ENCODE measurements at places on chromosomes 7 and 10.

DNA sequence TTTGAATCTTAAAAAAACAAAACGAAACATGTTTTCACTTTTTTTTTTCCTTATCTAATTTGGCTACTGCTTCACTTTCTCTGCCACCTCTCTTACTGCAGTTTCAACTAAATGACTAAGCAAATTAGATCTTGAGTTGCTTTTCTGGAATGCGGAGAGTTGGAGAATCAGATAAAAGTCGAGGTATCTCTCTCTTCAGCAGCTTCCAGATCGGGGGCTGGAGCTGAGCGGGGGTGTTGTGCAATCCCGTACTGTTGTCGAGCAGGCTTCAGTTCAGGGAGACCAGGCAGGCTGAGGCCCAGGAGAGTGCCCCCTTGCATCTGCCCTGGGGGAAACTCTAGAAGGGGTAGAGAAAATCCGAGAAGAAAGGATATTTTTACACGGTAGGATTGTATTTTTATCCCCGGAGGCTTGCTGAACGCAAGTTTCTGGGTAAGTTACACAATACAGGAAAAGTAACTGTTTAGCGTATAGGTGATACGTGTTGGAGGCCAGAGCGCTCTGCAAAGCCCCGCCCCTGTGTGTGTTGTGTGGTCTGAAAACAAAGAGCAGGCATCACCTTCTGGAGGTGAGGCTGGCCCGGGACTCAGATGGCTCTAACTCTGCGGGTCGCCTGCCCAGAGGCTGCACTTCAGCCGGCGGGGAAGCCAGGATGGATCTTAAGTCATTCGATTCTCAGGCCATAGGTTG, 116.6 kb downstream of the KLF6 start:
- peak; percentile 84 for DNase-seq

DNA sequence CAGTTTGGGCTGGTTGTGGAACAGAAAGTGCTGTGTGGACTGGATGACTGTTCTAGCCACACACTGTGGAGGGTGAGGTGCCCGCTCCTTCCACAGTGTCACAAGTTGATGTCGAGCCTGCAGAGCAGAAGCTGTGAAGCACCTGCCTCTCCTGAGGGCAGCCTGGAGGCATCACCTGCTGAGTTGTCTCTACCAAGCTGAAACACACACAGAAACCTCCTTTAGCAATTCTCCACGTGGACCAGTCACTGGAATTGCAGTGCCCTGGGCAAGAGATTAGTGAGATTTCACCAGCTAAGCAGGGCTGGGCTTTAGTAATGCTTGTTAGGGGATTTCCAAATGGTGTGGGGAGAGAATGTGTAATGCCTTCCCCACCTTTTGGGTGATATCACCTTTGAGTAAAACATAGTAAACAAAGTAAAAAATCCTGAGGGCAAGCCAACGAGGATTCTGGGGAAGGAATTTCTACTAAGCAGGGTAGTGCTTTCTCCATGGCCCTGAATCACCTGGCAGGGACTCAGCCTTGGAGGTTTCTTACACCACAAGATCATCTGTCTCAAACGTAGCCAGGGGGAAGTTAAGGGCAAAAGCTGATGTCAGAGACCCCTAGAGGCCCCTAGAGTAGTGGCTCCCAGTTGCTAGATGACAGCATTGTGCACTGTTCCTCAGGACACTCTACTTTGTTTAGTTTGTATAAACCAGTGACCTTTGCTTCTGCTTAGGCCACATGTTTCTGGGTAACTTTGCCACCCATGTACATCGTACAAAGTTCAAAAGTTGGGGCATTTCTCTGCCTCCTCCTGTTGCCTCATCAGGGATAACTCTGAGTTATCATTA, 233.1 kb upstream of the IGFBP3 start:
- no peak for DNase-seq

- peak; percentile 50 for DNase-seq
Observed at GRCh38 chr10:122264436-122264835, 6.7 kb upstream of the BTBD16 start.

DNA sequence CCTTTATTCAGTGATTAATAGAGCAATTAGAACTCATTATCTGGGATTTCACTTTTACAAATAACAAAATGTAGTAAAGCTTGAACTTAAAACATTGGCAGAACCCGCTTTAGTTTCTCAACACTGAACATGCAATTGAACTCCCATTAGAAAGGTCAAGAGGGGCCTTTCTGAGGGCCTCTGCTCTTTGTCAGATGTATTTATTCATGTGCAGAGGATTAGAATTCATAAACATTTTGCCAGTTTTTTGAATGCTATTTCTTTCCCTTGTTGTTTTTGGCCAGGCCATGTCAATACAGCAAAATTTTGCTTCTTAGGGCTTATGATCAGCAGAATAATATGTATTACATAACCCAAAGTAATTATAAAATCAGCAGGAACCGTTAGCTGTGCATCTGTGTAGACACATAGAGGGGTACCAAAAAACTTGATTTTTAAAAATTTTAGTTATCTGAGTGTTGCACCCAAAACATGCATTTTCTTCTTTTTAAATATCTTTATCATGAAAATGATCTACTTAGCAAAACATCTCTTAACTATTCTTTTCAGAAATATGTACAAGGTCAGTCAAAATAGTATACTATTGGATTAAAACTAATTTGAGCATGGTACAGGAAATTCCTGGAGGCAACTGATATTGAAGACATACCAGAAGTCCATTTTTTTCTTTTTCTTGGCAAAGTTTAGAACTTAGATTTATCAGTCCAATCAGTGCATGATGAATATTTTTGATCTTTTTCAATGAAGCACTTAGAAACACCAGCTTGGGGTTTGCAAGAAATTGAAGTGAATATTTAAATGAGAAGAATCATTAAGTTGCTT, 177.5 kb downstream of the TWIST1 start:
- DNase-seq: no peak

- peak; percentile 84 for DNase-seq
Observed at GRCh38 chr10:12177642-12178041, 18.0 kb downstream of the NUDT5 start.

GRCh38 chr7:150719436-150719835, 3.0 kb downstream of the GIMAP1 start:
- no peak for DNase-seq

DNA sequence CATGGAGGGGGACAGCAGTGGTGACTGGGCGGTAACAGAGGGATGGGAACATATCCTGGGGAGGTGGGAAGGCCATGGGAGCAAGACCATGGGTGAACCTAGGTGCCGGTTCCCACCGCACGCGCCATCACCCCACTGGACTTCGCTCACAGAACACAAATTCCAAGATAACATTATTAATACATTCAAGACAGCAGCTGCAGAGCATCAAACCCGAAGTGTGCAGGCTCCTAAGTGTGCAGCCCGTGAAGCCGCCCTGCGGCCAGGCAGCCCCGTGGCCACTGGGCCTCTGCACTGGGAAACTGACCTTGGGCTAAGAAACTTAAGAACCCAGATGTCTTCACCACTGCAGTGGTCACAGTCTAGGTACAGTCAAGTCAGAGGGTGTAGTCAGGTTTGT, 42.8 kb upstream of the ZRANB1 start:
- DNase-seq: no peak

DNA sequence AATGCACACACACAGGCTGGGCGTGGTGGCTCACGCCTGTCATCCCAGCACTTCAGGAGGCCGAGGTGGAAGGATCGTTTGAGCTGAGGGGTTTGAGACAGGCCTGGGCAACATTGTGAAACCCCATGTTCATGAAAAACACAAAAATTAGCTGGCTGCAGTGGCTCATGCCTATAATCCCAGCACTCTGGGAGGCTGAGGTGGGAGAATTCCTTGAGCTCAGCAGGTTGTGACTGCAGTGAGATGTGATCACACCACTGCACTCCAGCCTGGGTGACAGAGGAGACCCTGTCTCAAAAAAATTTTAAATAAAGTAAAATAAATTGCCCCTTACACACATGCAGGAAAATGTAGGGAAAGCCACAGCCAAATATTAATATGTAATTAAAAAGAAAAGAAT, 44.1 kb downstream of the RNF32 start:
- no peak for DNase-seq

DNA sequence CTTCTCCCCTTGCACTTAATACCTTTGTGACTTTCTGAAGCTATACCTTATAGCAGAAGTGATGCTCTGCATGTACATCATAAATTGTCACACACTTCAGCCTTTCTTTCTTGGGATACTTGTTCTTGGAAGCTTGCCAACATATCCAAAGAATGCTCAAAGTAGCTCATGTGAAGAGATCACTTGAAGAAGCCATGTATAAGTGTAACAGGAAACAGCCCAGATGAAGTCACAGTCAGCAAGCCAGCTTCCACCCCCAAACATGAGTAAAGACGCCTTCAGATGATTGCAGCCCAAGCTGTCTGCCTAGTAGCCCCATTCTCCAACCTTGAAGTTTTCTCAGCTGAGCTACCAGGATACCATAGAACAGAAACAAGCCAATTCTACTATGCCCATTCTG, 50.9 kb downstream of the DGKB start:
- DNase-seq: peak; percentile 12

DNA sequence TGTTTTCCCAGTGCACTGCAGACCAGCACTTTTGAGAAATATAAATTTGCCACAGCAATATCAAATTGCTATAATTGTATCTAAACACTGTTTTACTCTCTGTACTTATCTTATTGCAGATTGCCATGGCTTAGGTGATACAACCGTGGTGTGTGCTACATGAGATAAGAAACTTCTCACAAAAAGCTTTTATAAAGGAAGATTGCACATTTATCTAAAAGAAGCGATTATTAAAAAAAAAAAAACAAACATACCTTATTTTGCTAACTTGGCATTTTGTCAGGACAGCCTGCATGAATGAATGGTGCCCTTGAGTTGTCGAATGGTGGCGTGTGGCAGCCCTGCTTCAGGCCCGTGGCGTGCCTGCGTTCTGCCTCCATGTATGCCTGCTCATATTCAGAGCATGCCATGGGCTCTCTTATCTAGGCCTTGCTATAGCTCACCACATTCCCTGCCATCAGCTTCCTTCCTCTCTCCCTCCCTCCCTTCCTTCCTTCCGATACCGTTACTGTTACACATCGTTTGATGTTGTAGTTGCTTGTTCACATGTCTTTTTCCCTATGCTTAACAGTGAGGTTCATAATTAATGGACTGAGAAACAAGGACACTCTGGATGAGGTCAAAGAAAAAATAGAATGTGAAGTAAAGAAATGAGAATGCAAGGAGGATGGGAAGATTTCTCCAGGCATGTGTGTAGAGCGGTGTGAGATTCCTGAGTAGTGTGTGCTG, 34.9 kb downstream of the PRKAR2B start:
- no peak for DNase-seq

- DNase-seq: no peak
Observed at GRCh38 chr7:35650751-35651150, 44.2 kb downstream of the HERPUD2 start.

DNA sequence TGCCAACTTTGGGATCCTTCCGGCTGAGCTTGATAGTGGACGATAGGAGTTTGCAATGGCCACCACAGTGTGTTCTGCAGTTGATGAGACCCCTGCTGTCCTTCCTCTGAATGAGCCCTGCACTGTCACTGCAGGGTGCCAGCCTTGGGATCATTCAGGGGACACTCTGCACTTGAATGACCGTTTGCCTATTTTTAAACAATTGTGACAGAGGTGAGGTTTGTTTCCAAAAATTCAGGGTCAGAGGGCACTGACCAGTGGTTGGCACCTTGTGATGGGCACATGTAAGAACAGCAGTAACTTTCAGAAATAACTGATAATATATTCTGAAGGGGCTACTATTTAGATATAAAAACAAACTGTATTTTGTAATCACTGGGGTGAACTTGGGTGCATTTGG, 48.5 kb upstream of the ADARB2 start:
- no peak for DNase-seq

DNA sequence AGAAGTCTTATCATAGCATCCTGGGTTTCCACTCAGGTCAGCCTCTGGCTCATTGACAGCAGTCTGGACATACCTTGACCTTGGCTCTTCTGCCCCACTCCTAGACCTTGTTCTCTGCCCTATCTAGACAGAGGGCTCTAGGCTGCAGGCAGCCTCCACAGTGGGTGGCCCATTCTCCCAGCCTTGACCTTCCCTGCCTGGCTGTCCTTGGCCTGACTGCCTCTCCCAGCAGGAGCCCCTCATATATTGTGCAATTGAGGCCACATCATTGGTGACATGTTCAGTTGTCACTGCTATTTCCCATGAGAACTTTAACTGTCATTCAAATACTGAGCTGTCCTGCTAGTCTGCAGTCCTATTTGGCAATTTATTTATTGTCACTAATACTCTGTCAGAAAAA, 503.4 kb downstream of the PLXNA4 start:
- DNase-seq: no peak

DNA sequence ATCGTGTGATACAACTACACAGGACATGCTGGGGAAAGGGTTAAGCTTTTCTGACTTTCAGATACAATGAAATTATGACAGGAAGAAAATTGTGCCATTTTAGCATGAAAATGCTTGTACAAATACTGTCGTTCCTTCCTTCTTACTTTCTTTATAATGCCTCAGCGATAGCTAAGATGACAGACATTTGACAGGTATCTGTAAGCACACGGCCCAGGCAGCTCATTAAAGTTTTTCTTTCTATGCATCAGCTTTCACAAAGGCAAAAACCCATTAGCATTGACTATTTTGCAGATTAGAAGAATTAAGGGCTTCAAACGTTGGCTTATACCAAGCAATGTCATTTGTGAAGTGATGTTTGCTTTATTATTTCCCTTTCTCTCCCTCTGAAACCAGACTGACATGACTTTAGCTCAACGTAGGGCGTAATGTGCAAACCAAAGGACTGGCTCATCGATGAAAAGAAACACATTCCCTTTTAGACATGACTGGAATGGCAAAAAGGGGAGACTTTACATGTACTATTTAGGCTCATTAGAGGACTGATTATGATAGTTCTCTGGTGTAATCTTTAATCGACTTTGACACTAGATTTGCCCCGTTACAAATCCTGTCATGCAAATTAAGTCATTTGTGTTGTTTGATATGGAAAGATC, 258.4 kb upstream of the SP8 start:
- no peak for DNase-seq

- DNase-seq: no peak
Observed at GRCh38 chr7:37769291-37769690, 79.1 kb upstream of the NME8 start.

DNA sequence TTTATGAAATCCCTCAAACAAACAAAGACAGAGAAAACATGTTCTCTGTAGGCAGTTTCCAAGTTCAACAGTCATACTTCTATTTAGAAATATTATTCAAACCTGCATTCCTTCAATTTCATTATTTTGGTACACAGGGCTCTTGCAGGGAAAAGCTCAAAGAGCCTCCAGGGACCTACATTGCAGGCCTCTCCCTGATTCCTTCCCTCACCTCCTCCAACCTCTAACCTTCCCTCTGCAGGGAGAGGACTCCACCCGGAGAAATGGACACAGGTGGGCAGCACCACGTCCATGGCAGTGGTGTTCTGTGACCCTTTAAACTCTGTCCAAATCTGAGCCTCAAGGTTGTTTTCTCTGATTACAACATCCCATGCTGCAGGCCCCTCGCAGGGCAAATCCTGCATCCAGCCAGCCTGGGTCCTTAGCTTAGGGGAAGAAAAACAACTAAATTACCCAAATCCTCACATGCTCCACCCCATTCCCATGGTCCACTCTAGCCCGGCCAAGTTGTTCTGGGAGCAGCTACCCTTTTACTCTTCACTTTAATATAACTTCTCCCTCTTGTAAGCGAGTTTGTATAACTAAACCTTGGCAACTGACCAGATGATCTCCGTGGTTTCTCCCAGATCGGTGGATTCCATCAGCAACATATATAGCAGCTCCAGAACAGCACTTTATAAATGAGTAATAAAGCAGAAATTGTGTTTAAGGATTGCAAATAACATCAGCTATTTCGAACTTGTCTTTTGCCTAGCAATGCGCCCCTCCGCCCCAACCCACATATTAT, 129.8 kb downstream of the CUBN start:
- peak; percentile 85 for DNase-seq

GRCh38 chr10:77501152-77501845, 136.3 kb downstream of the KCNMA1 start:
- DNase-seq: peak; percentile 93

- DNase-seq: no peak
Observed at GRCh38 chr10:78739444-78740053, 329.2 kb upstream of the ZMIZ1 start.
